ENCODE measurements at places on chromosomes 3 and 15.

GRCh38 chr3:171862392-171862791 lies 19.2 kb downstream of the TMEM212 start:
- DNase-seq, result no peak

DNA sequence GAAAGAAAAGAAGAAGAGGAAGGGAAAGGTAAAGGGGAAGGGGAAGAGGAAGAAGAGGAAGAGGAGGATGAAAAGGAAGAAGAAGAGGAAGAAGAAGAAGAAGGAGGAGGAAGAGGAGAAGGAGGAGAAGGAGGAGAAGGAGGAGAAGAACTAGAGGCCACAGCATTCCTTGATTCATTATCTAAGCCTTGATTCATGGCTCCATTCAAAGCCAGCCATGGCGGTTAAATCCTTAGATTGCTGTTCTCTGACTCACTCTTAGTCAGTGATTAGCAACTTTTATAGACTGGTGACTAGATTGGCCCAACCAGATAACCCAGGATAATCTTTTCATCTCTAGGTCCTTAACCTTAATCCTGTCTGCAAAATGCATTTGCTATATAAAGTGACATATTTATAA lies 47.6 kb downstream of the OSTN start:
- DNase-seq, result no peak

- DNase-seq, result no peak
These were observed 173.7 kb downstream of the KBTBD8 start for GRCh38 chr3:67171841-67172240.

GRCh38 chr3:112555535-112556170 lies 6.1 kb downstream of the ATG3 start:
- DNase-seq, result no peak

GRCh38 chr3:56428667-56429066 lies 39.6 kb downstream of the ERC2 start:
- DNase-seq, result no peak

DNA sequence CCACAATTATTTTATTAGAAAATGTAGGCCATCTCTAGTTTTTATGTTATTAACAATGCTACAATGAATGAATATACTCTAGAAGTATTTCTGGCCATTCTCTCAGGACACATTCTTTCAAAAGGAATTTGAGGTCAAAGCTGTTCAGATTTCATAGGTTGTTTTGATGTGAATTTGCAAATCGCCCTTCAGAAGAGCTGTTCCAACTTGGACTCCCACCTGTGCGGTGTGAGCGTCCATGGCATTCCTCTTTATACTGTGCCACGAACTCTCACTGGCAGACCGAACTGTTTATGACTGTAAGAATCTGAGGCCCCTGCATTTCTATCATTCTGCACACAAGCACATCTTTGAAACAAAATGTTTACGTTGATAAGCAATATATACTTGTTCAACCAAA lies 18.6 kb upstream of the SLC24A5 start:
- no peak for DNase-seq

DNA sequence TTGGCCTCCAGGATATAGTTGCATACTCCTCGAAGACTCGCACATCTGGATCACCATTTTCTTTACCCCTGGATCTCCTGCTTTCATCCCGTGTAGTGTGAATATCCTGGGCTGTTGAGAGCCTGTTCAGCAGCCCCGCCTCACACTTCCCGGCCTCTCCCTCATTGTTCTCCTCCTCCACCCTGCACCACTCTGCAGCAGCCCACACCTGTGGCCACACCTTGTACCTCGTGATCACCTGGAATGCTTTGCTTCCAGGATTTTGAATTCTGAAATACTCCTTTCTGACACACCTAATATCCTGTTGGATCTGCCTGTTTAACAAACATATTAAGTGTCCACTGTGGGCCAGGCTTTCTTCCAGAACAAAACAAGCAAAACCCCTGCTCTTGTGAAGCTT lies 14.4 kb downstream of the ABHD17C start:
- DNase-seq, result no peak

DNA sequence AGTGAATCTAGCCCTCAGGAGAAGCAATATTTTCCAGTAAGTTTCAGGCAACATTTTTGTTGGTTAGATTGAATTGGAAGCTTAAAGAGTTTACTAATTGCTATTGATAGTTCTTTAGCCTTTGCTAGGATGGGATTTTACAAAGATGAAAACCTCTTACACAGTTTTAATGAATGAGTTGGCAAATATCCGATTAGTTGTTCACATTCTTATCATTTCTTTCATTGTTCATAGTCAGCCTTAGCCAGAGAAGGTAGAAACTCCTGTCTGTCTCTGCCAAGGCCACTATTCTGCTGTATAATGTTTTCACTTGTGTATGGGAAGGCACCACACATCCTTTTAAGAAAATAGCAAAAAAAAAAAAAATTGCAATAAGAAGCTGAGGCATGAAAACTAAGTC lies 222.0 kb upstream of the MANF start:
- no peak for DNase-seq

- no peak for DNase-seq
These were observed 76.1 kb downstream of the SYNPR start for GRCh38 chr3:63354160-63354559.

DNA sequence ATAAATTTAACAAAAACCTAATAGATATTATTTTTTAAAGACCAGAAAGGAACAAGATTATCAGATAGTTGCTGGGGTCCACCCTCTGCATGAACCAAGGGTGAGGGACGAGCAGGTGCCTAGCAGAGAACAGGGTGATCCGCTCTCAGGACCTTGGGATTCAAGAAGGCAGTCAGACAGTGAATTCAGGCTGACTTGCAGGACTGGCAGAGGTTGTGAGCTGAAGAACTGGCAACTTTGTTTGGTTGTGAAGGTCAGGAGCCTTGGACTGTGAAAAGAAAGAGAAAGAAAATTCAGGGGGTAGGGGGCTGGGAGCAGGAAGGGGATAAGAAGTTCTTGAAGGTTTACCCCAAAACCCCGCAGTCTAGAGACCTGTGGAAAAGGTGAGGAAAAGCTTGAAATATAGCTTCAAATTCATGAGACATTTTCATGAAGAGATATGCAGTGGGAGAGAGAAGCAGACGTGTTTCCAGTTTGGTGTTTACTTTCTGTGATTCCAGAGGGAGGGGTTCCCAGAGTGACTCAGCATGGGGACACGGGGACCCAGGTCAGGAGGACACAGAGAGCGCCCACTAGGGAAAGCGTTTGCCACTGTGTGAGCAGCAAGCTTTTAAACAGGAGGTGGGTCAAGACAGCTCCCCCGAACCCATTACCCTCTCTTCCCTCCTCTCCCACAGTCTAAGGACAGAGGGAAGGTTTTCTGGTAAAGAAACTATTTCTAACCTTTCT lies 217.2 kb upstream of the UMPS start:
- no peak for DNase-seq

- no peak for DNase-seq
These were observed 263.8 kb downstream of the FEZF2 start for GRCh38 chr3:62109534-62109933.

DNA sequence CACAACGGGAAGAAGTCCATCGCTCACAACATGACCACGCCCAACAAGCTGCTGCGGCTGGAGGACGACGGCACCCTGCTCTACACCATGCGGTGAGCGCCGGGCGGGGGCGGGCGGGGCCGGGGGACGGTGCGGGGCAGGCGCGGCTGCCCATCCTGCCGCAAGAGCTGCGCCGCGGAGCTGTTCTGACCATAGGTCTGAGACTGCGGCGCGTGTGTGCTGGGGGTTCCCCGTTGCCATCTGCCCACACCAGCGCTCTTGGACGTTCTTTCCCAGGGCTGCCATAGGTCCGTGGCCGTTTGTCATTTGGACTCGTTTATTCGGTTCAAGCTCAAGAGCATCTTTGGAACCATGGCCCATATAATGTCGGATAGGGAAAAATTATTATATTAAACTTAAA lies 16.6 kb downstream of the GABRA5 start:
- DNase-seq, result no peak

- no peak for DNase-seq
These were observed 70.6 kb upstream of the RAD18 start for GRCh38 chr3:9033867-9034266.

- no peak for DNase-seq
These were observed 302.0 kb downstream of the CLSTN2 start for GRCh38 chr3:140236836-140237501.

- DNase-seq, result no peak
These were observed 145.0 kb downstream of the ARNT2 start for GRCh38 chr15:80549191-80549590.

DNA sequence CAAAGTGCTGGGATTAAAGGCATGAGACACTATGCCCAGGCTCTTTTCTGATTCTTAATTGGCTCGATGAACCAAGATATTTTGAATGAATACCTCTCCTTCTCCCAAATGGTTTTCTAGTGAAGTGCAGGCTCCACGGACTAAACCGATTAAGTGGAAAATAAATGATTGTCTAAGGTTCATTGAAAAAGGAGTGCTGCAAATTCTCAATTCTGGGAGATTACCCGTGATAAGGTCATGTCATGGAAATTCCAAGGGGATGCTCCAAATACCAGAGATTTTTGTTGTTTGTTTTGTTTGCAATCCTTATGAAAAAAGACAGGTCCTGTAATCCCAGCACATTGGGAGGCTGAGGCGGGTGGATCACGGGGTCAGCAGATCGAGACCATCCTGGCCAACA lies 406.9 kb upstream of the TBL1XR1 start:
- no peak for DNase-seq

DNA sequence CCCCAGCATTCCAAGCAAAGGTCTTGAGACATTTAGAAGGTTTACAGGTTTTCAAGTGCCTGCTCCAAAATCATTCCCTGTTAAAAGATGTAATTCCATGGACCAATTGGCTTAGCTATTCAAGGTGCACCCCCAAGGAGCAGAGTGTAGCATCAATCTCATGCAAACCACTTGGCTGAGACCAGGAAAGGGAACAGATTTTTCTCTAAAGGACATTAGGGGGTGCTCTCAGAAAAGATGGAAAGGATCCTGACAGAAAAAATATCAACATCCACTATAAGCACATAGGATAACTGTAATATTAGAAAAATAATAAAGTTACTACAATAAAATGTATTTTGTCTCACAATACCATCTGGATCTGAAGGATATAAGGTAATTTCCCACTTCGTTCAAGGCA lies 328.0 kb upstream of the CDIN1 start:
- no peak for DNase-seq

DNA sequence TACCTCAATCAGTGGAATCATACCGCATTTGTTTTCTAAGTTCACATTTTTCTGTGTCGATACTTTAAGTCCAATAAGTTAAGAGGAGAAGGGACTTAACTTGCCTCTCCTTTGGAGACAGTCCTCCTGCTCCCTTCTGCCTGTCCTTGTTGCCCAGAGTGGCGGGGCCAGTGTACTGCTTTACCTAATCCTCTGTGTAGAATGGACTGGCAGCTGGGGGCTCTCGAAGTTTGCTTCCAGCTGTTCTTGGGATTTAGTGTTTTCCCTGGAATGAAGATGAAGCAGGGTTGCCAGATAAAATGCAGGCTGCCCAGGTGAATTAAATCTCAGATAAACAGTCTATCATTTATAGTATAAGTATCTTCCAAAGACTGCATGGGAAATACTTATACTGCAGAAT lies 287.6 kb upstream of the C2CD4B start:
- DNase-seq, result no peak

DNA sequence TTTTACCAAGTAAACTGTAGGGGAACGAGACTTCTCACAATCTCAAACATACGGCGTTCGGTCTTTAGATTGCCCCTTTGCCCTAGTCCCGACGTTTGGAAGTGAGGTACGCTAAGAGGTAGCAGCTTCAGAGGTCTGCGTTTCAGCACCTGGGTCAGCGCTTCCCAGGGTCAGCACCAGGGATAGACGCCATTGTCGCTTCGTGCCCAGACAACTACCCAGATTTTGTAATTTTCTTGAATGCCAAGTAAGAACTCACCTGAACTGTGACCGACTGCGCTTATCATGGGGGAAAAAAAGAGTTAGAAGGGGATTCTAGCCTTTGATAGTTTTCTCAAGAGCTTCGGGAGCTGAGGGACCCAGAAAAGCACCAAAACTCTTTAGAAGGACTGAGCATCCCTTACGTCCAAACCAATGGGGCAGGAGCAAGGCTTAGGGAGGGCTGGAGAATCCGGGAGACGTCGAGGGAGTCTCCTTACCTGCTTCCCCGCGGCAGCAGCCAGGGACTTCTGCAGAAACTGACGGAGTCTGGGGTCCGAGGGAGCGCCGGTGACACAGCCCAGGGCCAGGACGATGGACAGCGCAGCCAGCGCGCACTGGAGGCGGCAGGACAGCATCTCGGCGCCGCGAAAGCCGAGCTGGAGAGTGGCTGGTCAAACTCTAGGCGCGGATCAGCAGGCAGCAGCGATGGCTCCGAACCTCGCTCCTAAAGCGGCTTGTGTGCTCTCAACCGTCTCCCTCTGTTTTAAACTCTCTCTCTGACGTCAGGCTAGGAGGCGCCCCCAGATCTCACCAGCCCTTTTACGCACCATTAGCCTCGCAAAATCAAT lies at the start of gene SST:
Gene SST, minus strand, starts transcription at position 720 of the 830 bp plus-strand sequence. Its CDS starts 103 bp downstream, at position 617.
- DNase-seq, result no peak

DNA sequence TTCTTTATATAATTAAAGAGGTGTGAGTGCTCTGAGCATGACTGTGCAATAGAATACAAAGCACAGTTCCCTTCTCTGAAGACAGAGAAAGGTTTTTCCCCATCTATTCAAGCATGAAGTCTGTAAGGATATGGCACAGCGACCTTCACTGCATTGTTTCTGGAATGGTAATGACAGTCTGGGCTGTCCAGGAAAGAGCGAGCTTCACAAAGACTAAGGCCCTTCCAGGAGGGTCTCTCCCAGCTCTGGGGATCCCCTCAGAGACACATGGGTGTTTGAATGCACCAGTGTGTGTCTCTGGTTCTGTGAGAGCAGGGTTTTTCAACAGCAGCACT lies 179.9 kb upstream of the NR2E3 start:
- no peak for DNase-seq

Data from hematopoietic multipotent progenitor cell treated with erythropoietin and hydrocortisone succinate and interleukin-3 and kit ligand, for 17 days (in vitro differentiated cells).